ENCODE measurements at places on chromosomes 7 and 10.

DNA sequence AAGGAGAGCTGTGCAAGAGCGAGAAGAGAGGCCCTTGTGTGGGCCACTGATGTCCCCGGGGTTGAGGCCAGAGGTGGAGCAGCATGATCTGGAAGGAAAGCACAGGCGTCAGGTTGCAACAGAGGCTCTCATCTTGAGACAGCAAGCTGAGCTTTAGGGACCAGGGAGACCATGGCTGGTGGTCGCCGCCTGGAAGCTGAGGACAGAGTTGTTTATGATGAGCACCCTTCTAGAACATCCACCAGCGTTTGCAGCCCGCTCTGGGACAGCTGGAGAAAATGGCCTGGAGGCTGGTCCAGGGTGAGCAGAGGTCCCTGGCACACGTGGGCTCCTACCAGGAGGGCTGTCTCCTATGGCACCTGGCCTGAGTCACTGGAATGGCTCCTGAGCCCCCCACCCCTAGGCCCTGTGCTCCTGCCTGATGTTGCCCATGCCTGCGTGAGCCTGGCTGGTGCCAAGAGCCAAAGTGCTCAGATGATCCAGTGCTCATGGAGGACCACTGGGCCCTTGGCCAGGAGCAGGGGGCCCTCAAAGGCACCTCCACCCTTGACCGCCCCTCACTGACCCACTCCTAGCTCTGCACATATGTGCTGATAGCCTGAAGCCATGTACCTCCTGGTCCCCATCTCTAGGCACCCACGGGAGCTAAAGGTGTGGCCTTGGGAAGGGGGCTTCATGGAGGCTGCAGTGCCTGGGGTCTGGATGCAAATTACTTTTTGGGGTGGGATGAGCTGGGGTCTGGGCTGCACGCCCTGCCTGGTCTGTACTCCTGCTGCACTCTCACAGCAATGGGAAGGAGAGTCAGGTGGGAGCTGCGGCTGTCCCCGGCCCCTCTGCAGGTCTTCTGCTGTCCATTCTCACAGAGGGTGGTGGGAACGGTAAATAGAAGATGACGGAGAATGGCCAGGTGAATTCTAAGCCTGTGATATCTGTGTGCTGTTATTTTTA lies 40.1 kb upstream of the RET start:
- DNase-seq = no peak

GRCh38 chr10:95336702-95337101 lies 45.9 kb upstream of the PDLIM1 start:
- no peak for DNase-seq

- DNase-seq = no peak
These were observed 27.1 kb downstream of the EEPD1 start for GRCh38 chr7:36180121-36180520.

DNA sequence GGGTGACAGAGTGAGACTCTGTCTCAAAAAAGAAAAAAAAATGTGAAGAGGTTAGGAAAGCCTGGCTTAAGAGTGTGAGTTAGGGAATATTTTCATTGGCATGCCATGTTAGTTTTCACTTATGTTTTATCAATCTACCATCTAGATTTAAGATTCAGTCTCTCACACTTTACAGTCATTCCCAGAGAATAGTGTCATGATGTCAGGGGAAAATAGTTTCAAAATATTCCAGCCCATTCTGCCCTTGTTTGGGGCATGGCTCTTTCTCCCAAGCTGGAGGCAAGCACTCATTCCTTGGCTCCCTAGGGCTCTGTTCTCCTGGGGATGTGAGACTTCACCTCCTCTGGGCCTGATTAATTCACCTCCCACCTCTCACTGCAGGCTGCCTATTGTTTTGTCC lies 331.5 kb downstream of the CXCL12 start:
- no peak for DNase-seq
